Activated CD4-positive, alpha-beta T cell treated with anti-CD3 and anti-CD28 coated beads, Interleukin-2, amount 10 ng/mL, durations not matched to agents 24 days and 14 days (primary cell): ENCODE measurements at places on chromosomes 16 and 17.

- DNase-seq = no peak
Observed at GRCh38 chr16:65809627-65810026, 556.9 kb upstream of the CDH5 start.

- DNase-seq = no peak
Observed at GRCh38 chr17:5571281-5571680, 13.0 kb downstream of the NLRP1 start.

GRCh38 chr16:69522041-69522578 lies 43.7 kb upstream of the NFAT5 start:
- no peak for DNase-seq

DNA sequence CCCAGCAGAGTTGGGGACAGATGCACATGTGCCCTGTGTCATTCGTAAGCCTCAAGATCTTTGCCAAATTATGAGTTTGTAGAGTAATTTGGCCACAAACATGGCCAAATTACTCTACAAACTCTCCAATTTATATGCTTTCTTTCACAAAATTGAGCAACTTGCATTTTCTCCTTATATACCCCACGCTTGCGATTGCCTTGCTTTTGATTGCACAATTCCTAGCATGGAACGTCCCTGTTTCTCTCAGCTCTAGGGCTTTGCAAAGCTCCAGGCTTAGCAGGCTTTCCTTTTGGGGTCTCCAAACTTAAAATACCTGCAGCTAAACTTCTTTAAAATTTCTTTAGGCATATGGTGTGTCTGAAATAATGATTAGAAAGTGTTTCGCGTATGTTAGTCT lies 28.5 kb upstream of the MAF start:
- DNase-seq = no peak

GRCh38 chr17:2271985-2272702 lies 31.4 kb downstream of the SMG6 start:
- no peak for DNase-seq
